Neuronal stem cell (in vitro differentiated cells): ENCODE measurements at places on chromosomes 7 and 10.

GRCh38 chr7:157662110-157662791, 325.4 kb downstream of the DNAJB6 start:
- peaks cover 2% of the 10 kb centered on the region for H3K27me3 ChIP-seq
- H3K36me3 ChIP-seq = peaks cover 89% of the 10 kb centered on the region
- H3K27ac ChIP-seq = no peak overlapping the region
- H3K4me1 ChIP-seq = peaks cover 11% of the 10 kb centered on the region
- H3K4me3 ChIP-seq = no peak overlapping the region

DNA sequence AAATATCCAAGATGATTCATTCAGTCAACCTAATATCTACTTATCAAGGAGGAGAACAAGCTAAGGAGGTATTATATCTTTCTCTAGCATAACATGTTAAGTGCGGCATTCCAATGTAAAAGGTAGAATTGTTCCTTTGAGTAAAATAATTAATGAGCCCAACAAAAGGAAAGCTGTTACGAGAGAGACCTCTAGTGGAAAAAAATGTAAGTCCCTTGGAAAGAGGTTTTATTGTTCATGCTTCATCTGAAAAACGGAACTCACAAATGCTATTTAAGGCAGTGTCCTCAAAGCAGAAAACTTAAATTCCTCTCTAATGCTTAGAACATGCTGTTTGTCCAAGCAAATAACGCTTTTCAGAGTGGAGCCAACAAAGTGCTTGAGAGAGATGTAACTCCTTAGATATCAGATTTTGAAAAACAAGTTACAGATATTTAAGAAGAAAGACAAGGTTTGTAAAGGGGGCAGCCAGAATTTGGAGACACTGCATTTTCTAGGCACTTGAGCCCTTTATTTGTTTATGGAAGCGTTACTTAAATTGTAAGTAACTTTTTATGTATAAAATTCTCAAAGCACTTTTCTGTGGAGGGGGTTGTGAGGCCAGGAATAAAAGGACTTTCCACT, 119.9 kb downstream of the TFEC start:
- no peaks in the 10 kb centered on the region for H3K36me3 ChIP-seq
- H3K27ac ChIP-seq = no peak overlapping the region
- H3K4me1 ChIP-seq = peaks cover 2% of the 10 kb centered on the region
- H3K27me3 ChIP-seq = no peaks in the 10 kb centered on the region
- H3K4me3 ChIP-seq = no peak overlapping the region

DNA sequence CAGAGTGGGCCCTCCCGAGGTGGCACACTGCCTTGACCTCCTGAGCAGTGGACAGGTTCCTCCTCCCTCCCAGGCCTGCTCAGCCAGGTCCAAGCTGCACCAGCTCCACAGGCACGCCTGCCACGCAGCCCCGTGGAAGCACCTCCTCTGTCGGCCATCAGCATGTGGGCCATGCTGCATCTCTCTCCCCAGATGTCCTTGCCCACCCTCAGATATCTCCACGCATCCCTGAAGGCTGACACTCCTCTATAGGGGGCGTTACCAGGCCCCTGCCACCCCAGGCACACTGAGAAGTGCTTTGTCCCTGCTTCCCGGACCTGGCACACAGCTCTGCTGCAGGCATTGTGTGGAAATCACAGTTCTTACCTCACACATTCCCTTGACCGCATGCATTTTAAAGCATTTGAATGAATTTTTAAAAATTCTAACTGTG, 598.5 kb downstream of the SDK1 start:
- no peaks in the 10 kb centered on the region for H3K36me3 ChIP-seq
- no peak overlapping the region for H3K27ac ChIP-seq
- no peaks in the 10 kb centered on the region for H3K27me3 ChIP-seq
- H3K4me1 ChIP-seq = peaks cover 3% of the 10 kb centered on the region

- no peak overlapping the region for H3K4me3 ChIP-seq
- H3K27me3 ChIP-seq = no peaks in the 10 kb centered on the region
- DNase-seq = no peak
- H3K27ac ChIP-seq = no peak overlapping the region
- H3K4me1 ChIP-seq = peaks cover 14% of the 10 kb centered on the region
- no peaks in the 10 kb centered on the region for H3K36me3 ChIP-seq
These were observed 180.8 kb upstream of the CDK1 start for GRCh38 chr10:60597513-60597912.

DNA sequence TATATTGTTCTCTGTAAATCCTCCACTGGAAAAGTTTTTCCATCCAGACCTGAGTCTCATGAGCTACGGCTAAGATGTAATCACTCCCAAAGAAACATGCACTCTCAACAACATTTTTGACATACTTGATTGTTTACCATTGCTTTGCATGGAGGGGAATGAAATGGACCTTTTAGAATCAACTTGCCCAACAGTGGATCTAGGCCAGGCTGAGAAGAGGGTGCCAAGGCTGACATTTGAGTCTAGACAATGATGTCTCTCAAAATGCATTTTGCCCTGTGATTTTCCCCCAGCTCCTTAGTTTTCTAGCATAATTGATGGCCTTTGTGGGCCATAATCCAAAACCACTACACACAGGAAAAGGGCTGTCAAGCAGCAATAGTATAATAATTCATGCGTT, 297.9 kb upstream of the KLF6 start:
- no peaks in the 10 kb centered on the region for H3K27me3 ChIP-seq
- H3K4me3 ChIP-seq = no peak overlapping the region
- no peaks in the 10 kb centered on the region for H3K36me3 ChIP-seq
- no peak for DNase-seq
- peaks cover 2% of the 10 kb centered on the region for H3K4me1 ChIP-seq

GRCh38 chr10:97714401-97715258, 1.1 kb downstream of the MARVELD1 start:
- peaks cover 34% of the 10 kb centered on the region for H3K4me1 ChIP-seq
- H3K27ac ChIP-seq = peak overlapping the region; percentile 65
- H3K27me3 ChIP-seq = peaks cover 15% of the 10 kb centered on the region

DNA sequence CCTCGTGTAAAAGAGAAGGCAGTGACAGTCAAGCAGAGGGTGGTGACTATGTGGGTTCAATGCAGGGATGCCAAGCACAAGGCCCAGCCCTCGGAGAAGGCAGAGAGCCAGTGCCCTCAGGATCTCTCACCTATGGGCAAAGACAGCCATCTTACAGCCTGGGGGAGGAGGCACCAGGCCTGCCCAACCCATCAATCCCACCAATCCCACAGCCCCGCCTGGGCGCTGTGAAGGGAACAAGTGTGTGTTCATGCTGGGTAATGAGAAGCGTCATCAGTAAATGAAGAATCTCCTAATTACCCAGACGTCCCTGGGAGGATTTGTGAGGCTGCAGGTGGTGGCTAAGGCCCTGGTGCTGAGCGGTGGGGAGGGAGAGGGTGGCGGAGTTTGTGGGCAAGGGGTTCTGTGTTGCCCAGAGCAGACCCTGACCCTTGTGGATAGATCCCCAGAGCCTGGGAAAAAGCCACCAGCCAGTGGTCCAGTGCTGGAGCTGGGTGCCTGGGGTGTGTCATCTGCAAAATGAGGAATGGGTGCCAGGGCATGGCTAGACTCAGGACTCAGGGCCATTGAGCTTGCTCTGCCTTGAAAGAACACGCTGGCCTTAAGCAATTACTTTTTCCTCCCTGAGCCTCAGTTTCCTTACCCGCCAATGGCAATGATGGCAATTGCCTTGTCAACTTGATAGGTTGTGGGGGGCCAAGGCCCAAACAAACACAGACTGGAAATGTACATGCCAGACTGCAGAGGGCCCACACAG, 128.1 kb upstream of the UNC5B start:
- no peak for DNase-seq
- no peak overlapping the region for H3K4me3 ChIP-seq
- H3K4me1 ChIP-seq = peaks cover 48% of the 10 kb centered on the region
- H3K27ac ChIP-seq = no peak overlapping the region
- no peaks in the 10 kb centered on the region for H3K27me3 ChIP-seq

- no peaks in the 10 kb centered on the region for H3K27me3 ChIP-seq
- no peak overlapping the region for H3K4me3 ChIP-seq
- no peak for DNase-seq
- no peak overlapping the region for H3K27ac ChIP-seq
- no peaks in the 10 kb centered on the region for H3K36me3 ChIP-seq
- H3K4me1 ChIP-seq = no peaks in the 10 kb centered on the region
These were observed 30.0 kb upstream of the SLIT1 start for GRCh38 chr10:97215619-97216260.

- H3K36me3 ChIP-seq = no peaks in the 10 kb centered on the region
- H3K4me3 ChIP-seq = no peak overlapping the region
- H3K27me3 ChIP-seq = no peaks in the 10 kb centered on the region
- no peak overlapping the region for H3K27ac ChIP-seq
These were observed 26.5 kb upstream of the PRKAG2 start for GRCh38 chr7:151903249-151904032.

DNA sequence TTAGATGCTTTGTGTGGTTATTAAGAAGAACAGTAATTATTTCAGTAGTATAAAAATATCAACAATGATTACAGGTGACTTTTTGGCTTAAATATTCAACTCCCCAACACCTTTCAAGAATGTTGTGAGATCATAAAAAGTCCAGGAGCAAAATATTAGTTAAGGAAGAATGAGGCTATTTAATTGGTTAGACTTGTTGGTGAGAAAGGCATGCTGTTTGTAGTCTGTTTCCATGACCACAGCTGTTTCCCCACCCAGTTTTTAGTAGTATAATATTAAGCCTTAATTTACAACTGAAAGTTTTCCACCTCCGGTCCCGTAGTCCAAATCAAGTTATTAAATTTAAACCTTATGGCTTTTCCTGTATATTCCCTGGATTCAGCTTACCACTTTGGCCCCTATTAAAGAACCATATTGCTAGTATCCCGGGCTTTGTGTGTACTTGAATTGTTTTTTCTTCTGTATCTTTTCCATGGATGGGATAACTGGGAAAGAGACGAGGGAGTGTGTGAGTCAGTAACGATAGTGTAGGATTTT, 133.3 kb downstream of the CELF2 start:
- H3K4me1 ChIP-seq = peaks cover 30% of the 10 kb centered on the region
- no peaks in the 10 kb centered on the region for H3K36me3 ChIP-seq
- no peak overlapping the region for H3K4me3 ChIP-seq
- no peak for DNase-seq
- no peak overlapping the region for H3K27ac ChIP-seq

DNA sequence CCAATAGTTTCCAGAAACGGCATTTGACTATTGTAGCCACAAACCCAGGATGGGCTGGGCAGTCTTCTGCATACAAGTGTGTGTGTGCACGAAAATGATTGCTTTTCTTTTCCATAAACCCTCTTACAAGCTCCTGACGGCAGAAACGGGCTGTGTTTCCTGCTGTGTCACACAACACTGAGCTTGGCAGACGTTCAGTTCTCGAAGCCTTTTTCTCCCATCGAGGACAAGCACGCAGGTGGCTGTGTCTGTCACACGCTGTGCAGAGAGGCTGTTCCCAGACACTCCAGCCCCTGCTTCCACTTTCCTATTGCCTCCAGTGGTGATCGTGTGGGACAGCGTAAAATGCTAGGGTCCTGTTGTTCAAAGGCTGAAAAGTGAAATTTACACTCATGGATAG, 32.1 kb downstream of the RBAK start:
- DNase-seq = no peak
- no peak overlapping the region for H3K4me3 ChIP-seq
- H3K27ac ChIP-seq = no peak overlapping the region
- H3K4me1 ChIP-seq = no peaks in the 10 kb centered on the region
- H3K27me3 ChIP-seq = no peaks in the 10 kb centered on the region

- H3K36me3 ChIP-seq = no peaks in the 10 kb centered on the region
- H3K4me1 ChIP-seq = peaks cover 10% of the 10 kb centered on the region
- H3K27me3 ChIP-seq = no peaks in the 10 kb centered on the region
- no peak overlapping the region for H3K27ac ChIP-seq
These were observed 192.3 kb downstream of the PLXNA4 start for GRCh38 chr7:132383962-132384361.

- no peak overlapping the region for H3K4me3 ChIP-seq
- H3K27me3 ChIP-seq = no peaks in the 10 kb centered on the region
- H3K27ac ChIP-seq = no peak overlapping the region
- no peaks in the 10 kb centered on the region for H3K36me3 ChIP-seq
- H3K4me1 ChIP-seq = peaks cover 9% of the 10 kb centered on the region
- no peak for DNase-seq
These were observed 53.4 kb downstream of the PPP1R3C start for GRCh38 chr10:91579329-91579985.

- H3K27ac ChIP-seq = no peak overlapping the region
- H3K27me3 ChIP-seq = no peaks in the 10 kb centered on the region
- H3K36me3 ChIP-seq = no peaks in the 10 kb centered on the region
- DNase-seq = no peak
- H3K4me1 ChIP-seq = no peaks in the 10 kb centered on the region
These were observed 49.6 kb downstream of the SCD start for GRCh38 chr10:100396605-100397004.

- peaks cover 3% of the 10 kb centered on the region for H3K36me3 ChIP-seq
- DNase-seq = no peak
- no peak overlapping the region for H3K27ac ChIP-seq
- H3K27me3 ChIP-seq = no peaks in the 10 kb centered on the region
These were observed 11.0 kb upstream of the TLL2 start for GRCh38 chr10:96524741-96525140.

DNA sequence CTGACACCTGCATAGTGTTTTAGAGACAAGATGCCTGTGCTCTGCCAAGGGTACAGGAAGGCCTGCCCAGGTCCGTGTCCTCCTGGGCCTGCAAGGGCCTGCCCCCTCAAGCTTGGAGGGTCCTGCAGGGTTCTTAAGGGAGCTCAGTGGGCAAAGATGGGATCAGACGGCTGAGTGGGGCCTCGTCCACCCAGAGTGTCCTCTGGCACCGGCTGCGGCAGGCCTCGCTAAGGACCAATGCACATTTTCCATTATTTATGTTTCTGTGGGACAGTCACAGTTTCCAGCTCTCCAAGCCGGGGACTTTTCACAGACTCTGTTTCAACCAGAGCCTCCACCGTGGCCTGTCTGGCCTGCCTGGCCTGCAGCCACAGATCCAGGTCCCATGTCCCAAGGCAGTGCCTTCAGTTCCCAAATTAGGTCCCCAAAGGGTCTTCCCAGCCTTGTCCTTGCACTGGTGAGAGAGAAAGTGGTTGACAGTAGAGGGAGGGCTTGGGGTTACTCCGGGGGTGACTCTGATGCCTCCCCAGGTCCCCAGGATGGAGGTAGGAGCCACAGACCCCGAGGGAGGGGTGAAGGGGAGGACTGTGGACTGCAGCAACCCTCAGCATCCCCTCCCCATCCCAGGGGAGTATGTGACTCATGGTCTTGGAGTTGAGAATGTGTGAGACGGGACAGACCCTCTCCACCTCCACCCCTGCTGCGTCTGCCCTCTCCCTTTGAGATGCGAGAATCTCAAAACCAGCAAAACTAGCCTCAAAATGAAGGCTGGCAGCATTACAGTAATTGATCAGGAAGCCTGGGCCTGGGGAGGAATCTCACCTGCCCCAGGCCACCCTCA, 14.8 kb downstream of the MYL10 start:
- no peak overlapping the region for H3K27ac ChIP-seq
- no peaks in the 10 kb centered on the region for H3K36me3 ChIP-seq
- no peak for DNase-seq

DNA sequence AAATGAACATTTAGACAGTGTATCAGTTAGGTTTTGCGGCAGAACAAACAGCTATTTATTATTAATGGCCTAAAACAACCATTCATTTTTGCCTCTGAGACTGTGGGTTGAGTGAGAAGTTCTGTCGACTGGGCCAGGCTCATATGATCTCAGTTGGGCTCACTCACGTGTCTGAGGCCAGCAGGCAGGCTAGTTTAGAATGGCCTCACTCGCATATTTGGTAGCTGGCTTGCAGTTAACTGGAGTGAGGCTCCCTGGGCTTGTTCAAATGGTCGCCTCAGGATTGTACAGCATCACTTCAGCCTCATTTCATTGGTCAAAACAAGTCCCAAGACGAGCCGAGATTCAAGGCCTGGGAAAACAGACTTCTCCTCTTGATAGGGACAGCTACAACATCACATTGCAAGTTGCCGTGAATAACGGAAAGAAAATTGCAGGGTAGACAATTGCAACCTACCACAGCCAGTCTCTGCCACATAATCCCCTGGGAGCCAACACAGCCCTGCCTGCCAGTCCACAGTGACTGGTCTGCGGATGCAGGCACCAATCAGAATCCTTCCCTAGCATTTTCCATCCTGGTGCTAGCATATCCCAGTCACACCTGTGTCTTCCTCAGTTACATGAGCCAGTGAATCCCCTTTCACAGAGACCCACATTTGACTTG, 23.1 kb upstream of the PPIF start:
- H3K36me3 ChIP-seq = no peaks in the 10 kb centered on the region
- H3K4me1 ChIP-seq = no peaks in the 10 kb centered on the region
